Mesenteric fat pad (tissue), 1 donor: ENCODE measurements at places on chromosomes 4 and X. TPM values are rescaled to one million over a fixed set of nuclear protein-coding genes. Genes with fewer than 3 reads are reported as not detected.

GRCh38 chrX:111270339-111270738, at the start of gene CAPN6:
TSS of gene CAPN6 (minus strand) at chrX:111270483. CDS start at chrX:111263936, 6,547 bp downstream.
- no peak for DNase-seq

GRCh38 chr4:87995435-87995834, 12.0 kb upstream of the PKD2 start:
- DNase-seq: no peak

DNA sequence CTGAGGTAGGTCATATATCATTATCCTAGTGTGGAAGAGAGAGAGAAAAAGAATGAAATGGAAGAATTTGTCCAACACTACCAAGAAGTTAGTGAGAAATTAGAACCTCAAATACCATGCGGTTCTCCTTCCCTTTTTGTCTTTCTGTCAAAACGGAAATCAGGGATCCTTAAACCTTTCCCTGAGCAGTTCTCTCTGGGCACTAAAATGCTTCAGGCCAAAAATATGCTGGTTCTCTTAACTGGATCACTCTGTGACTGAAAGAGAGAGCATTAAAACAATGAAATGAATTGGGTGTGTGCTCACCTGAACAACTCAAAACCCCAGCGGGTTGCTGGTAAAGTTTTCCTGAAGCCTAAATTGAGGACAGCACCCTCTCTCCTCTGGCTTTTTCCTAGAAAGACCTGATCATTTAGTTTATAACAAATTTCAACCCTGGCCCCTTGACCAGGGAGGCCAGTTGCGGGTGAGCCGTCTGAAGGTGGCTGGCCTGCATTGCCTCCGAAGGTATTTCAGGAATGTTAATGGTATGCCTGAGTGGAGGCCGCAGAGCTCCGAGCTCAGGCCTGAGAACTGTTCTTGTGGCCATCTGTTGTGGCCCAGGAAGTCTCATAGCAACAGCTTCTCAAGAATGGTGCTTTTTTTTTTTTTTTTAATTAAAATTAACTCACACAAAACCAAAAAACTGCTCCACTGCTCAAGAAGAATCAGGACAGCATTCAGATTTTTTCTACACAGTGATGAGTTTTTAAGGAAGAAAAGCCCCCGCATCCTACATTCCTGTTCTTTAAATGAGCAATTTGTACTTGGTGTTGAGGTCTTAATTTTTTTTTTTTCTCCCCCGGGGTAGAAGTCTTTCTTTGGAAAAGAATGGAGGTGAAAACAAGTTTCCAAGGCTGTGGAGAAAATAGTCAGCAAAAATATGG, 155.1 kb downstream of the SHROOM3 start:
- no peak for DNase-seq

ZCCHC12 gene
- not detected for total RNA-seq

DNA sequence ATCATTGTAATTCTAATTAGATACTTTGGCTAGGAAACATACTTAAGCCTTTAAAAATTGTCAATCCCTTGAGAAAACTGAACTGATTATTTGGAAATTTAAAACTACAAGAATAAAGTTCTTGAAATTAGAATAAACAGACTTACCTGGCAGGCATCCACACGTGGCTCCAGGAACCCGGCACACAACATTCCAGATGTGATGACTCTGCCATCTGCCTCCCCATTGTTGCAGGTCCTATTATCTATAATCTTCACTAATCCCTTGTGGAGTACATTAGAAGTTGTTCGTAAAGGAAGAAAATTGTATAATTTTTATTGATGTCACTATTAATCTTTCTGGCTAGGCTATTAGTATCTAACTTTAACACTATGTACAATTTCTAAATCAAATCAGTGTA, 16.2 kb upstream of the GNRHR start:
- DNase-seq: no peak

CDS1 gene
- total RNA-seq: 0.29 TPM

- DNase-seq: no peak
These were observed 68.4 kb downstream of the NSG1 start for GRCh38 chr4:4455210-4455865.

GRCh38 chr4:152684007-152684406, 4.2 kb upstream of the TMEM154 start:
- DNase-seq: no peak

CLDN34 gene
- not detected for total RNA-seq

DNA sequence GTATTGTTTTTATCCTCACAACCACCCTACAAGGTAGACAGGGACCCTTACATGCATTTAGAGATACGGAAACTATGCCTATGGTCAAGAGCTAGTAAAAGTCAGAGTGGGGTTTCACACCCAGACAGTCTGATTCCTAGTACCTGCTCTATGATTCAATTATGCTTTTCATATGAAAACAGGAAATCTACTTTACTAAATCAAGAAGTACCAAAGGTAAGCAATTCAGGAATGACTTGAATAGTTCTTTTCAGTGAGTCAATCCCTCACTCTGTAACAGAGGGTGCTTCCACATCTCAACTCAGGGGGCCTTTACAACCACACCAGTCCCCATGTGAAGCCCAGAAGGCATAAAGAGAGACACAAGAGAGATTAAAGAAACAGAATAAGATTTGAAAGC, 191.4 kb downstream of the PPP3CA start:
- no peak for DNase-seq

DNA sequence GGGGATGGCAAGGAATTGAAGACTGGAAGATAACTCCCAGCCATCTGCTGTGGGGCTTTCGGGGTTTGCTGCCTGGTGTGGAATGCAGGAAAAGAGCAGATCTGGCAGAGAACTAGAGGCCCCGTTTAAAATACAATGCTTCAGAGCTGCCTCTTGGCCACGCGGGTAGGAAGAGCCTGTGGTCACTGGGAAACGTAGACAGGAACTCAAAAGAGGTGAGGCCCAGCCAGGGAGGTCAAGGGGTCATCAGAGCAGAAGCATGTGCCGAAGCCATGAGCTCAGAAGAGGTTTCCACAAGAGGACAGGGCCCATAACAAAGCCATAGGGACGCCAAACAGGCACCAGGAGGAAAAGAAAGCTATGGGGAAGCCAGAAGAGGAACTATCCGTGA, 14.5 kb upstream of the STS start:
- DNase-seq: no peak

DNA sequence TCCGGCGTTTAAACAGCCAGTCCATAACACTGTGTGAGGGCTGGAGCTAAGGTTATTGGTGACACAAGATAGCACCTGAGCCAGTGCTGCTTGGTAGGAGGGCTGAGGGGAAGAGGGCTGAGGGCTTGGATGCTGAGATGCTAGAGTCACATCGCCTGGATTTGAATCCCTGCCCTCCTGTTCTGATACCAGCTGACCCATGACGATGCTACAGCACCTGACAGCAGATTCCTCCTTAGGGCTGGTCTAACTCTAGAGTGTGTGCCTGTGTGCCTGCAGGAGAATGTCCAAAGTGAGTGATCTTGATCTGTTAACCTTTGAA, 102.5 kb downstream of the PTTG2 start:
- no peak for DNase-seq

UGT2B11 gene
- total RNA-seq: not detected

GRCh38 chrX:24498181-24498580, 33.1 kb downstream of the PDK3 start:
- no peak for DNase-seq

PAGE4 gene
- total RNA-seq: not detected

TENM3 gene
- total RNA-seq: 38.1 TPM

DNA sequence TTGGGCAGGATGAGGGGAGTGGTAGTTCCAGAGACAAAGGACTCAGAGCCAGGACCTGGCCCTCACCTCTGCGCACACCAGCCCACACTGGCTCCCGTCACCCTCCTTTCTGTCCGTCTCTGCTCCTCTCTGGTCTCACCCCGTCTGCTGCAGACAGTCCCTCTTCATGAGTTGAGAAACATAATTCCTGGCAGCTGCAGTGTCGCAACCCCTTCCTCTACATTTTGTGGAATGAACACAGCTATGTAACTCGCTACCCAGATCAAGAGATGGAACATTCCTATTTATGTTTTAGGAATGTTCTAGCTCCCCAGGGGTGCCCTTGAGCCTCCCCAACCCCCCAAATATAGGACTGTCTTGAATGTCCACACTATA, 59.3 kb downstream of the SHROOM2 start:
- no peak for DNase-seq

GLRA3 gene
- total RNA-seq: not detected

MTNR1A gene
- not detected for total RNA-seq

GRCh38 chr4:111066447-111066846, 443.6 kb upstream of the PITX2 start:
- no peak for DNase-seq

DNA sequence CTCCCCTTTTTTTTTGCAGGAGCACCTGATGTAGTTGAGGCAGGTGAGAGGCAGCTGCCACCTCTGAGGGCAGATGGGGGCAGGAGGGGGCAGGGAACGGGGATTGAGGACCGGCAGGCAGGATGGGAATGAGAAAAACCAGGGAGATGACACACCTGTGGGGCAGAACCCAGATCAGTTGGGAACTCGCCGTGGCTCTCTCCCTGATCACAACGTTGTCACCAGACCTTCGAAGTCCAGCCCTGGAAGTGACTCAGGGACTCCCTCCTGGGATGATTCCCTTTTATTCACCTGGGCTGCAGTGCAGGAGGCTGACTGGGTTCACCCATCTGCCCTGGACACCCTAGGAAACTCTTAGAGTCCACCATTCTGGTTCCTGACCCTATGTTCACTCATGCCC, 127.2 kb downstream of the MXRA5 start:
- no peak for DNase-seq

DNA sequence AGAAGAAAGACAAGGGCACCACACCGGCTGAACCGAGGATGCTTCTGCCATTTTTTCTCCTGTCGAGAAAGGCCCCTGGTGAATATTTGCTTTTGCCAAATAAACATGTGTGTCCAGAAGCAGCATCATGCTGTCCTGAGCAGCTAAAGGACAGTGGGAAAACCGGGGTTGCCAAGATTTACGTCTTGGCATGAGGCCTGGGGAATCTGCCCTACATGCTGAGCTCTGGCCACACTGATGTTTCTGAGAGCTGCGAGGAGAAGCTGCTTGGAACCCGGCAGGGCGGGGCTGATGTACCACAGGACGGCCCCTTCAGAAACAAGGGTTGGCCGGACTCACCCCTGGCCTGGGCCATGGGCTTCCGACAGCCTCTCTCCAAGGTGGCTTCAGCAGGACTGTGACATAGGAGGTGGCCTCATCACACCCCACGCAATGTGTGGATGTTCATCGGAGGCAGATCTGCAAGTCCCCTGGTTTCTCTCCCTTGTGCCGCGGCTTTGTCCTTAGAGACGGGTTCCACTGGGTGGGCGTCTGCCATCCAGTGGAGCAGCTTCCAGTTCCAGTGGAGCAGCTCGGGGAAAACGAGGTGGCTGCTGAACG, 42.2 kb upstream of the SORCS2 start:
- no peak for DNase-seq

- no peak for DNase-seq
These were observed 48.8 kb downstream of the MAP7D2 start for GRCh38 chrX:20067709-20068561.

DNA sequence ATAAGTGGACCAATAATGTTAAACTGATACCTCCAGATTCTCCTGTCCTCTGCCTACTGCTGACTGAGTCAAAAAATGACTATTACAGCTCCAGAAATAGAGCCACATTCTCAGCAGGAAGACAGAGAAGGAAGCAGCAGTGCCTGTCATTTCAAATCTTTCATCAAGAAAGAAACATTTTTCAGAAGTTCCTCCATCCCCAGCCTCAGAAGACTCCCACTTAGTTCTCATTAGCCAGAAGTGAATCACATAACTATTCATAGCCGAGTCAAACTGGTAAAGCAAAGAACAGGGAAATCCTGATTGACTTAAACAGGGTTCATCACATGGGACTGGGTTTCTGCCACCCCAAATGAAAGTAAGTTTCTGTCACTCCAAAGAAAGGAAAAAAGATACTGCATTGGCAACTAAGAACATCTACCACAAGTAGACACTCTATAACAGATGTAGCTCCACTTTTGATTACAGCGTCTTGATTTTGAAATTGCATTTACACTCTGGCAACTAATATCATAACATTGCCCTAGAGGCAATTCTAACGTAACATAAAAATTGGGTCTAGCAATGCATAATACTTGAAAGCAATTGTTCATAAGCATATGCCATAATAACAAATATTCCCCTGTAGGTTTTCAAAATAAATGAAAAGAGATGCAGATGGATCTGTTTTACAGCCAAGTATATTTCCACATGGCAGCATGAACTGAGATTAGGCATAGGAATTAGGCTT, 599.8 kb downstream of the GALNTL6 start:
- DNase-seq: no peak

SPANXD gene
- not detected for total RNA-seq

DNA sequence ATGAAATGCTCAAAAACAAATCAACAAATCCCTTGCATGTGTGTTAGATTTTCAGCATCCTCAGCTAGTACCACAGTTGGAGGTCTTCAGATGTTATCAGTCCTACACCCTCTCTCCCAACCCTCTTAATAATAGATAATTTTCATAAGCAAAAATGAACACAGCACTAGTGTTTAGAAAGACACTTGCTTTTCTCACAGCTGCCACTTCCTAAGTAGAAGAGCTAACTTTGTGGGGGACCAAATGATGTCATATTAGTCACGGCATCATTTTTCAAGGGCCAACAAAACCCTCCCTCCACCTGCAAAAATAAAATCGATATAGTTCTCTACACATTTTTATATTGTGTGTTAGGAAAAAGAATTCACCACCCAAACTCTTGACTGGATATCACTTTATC, 163.5 kb upstream of the GYPA start:
- no peak for DNase-seq

DNA sequence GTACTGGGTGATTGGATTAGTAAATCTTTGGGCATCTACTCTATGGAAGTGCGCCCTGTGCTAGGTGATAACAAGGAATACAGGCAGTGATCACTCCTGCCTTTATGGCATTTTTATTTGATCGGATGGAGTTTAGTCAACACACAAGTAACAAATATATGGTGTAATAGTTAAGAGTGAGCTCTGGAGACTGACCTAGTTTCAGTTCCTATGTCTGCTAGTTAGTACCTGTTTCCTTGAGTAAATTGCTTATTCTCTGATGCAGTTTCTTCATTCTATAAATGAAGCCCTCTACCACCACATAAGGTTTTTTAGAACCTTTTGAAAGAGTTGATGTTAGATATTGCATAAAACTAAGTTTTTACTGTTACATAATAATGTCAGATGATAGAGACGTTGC, 134.6 kb downstream of the KDM6A start:
- no peak for DNase-seq

DNA sequence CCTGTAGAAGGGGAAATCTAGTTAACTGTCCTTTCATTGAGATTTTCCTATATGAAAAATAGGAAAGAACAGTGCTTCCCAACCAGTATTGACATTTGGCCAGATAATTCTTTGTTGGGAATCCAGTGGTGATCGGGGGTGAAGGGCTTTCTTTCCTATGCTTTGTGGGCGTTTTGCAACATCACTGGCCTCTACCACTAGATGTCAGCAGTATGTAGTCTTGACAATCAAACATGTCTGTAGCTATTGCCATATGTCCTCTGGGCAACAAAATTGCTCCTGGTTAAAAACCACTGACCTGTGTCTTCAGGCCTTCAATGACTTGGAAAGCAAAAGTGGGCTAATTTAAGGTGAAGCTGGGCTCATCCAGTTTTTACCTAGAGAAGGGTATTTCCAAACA, 658.5 kb downstream of the DACH2 start:
- DNase-seq: no peak

CXCL11 gene
- not detected for total RNA-seq
